AG20443 (cell line): ENCODE measurements at places on chromosomes 6 and 20.
A peak's percentile ranks its signal among the peaks of the same experiment; 100 is the strongest.

- peak; percentile 79 for DNase-seq
Observed at GRCh38 chr20:17558154-17558940, 11.5 kb upstream of the DSTN start.

- DNase-seq, result no peak
Observed at GRCh38 chr6:45351667-45352066, 23.5 kb downstream of the RUNX2 start.

- no peak for DNase-seq
Observed at GRCh38 chr6:164855281-164855680, 454.1 kb downstream of the C6orf118 start.

DNA sequence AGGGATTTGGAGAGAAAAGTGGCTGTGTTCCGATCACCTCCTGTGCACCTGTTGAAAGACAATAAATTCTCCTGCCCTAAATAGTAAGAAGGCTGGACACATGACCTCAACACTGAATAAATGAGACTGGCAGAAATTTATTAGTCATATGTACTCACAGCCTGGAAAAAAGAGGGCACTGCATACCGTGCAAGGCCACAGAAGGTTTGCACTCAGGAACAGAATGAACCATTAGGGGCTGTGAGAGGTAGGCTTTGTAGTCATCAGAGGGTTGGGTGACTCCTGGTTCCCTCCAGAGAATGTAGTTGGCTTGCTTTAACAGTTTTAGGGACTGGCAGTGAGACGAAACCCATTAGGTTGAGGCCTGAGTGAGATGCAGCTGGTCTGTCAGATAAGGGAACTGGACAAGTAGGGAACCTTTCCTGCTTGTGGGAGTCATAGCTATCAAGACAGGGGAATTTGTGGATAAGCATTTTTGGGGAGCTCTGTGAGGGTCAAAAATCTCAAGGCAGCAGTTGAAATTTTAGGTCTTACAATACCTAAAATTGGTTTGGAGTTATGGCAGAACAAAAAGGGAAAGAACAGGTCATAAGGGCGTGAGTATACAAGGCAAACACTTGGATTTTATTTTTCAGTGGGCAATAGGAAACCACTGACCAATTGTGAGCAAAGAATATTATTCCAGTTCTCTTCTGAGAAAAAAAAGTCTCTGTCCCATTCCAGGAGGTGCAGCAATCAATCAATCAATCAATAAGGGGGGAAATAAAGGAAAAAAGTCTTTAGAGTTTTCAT lies 67.9 kb upstream of the BTN3A2 start:
- DNase-seq, result no peak

- DNase-seq, result no peak
Observed at GRCh38 chr6:85576476-85576875, 17.2 kb downstream of the SNX14 start.

GRCh38 chr6:147204060-147204785 lies at the start of gene STXBP5:
Gene STXBP5 (plus strand): TSS chr6:147204417. CDS start chr6:147204533, 116 bp downstream.
- DNase-seq, result peak; percentile 59
